ENCODE measurements at places on chromosomes 2 and 18. TPM values are rescaled to one million over a fixed set of nuclear protein-coding genes. Genes with fewer than 3 reads are reported as not detected.

The SCYGR4 gene
- not detected for polyA plus RNA-seq

The NBEAL1 gene
- 5.1 TPM for polyA plus RNA-seq

The GNLY gene
- 0.77 TPM for polyA plus RNA-seq

The NOL4 gene
- polyA plus RNA-seq: not detected

The PLGLB1 gene
- polyA plus RNA-seq: 3.5 TPM

The ARHGEF33 gene
- polyA plus RNA-seq: 1.6 TPM

The AMER3 gene
- polyA plus RNA-seq: not detected

The ANKAR gene
- 5.6 TPM for polyA plus RNA-seq

The DYSF gene
- polyA plus RNA-seq: 185 TPM

The APLF gene
- polyA plus RNA-seq: 2.1 TPM

The MSTN gene
- 43.1 TPM for polyA plus RNA-seq

The CDKL4 gene
- 0.32 TPM for polyA plus RNA-seq

The SLC4A3 gene
- 12.8 TPM for polyA plus RNA-seq

The FOXI3 gene
- polyA plus RNA-seq: 0.09 TPM

The SPEG gene
- polyA plus RNA-seq: 208 TPM

The SIGLEC15 gene
- polyA plus RNA-seq: 0.19 TPM

The LRATD1 gene
- 12.0 TPM for polyA plus RNA-seq

The EFR3B gene
- polyA plus RNA-seq: 5.3 TPM

The COPS9 gene
- 92.4 TPM for polyA plus RNA-seq

The MOB4 gene
- polyA plus RNA-seq: 33.4 TPM

The ACTG2 gene
- 5.3 TPM for polyA plus RNA-seq

The G6PC2 gene
- not detected for polyA plus RNA-seq

The ABCB11 gene
- polyA plus RNA-seq: not detected

The CYP26B1 gene
- 13.1 TPM for polyA plus RNA-seq

The IMPACT gene
- polyA plus RNA-seq: 36.6 TPM

The CNTNAP5 gene
- polyA plus RNA-seq: 0.06 TPM

The PLCD4 gene
- 61.5 TPM for polyA plus RNA-seq

Data from hindlimb muscle (tissue), 1 donor.